Ammon's horn (tissue), 1 donor: ENCODE measurements at places on chromosomes 2 and 18.
A peak's percentile ranks its signal among the peaks of the same experiment; 100 is the strongest.

- no peak for DNase-seq
Observed at GRCh38 chr2:27721335-27721734, 50.2 kb upstream of the MRPL33 start.

GRCh38 chr2:105961599-105962146 lies 217.0 kb downstream of the NCK2 start:
- no peak for DNase-seq

DNA sequence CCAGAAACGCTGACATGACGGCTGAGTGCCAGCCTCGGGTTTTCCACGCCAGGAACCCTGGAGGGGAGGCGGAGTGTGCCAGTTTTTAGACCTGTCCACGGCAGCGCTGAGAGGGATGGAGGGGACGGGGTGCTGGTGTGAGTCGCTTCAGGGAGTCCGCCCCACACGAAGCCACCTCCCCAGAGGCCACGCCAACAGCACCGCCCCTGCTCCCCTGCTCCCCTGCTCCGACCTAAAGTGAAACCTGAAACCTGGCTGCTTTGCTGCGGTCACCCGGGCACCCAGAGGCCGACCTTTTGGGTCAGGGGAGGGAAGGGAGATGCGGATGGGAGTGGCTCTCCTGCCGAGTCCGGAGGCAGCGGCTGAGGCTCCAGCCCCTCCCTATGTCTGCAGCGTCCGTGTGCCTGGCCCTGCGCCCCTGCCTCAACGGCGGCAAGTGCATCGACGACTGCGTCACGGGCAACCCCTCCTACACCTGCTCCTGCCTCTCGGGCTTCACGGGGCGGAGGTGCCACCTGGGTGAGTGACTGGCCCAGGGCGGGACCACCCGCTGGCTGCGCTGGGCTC lies 38.1 kb downstream of the SNED1 start:
- no peak for DNase-seq

DNA sequence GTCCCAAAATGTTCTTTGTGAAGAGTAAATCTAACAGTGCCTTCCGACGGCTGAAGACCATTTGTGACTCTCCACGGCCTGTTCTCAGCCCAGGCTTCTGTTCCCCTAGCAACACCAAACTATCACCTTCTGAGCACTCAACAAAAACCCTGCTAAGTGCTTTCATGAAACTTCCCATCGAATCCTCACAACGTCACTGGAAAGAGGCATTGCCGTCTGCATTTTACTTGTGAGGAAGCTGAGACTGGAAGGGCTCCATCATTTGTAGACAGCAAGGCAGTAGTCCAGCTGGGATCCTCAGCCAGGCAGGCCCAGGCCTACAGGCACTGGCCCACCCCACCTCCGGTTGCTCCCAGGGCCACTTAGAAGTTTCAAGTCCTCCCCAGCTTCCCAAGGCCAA lies 97.8 kb upstream of the POU3F3 start:
- DNase-seq: no peak

GRCh38 chr2:219844401-219845091 lies 217.1 kb downstream of the SLC4A3 start:
- DNase-seq: no peak

GRCh38 chr18:74679006-74679678 lies 81.5 kb downstream of the ZNF407 start:
- no peak for DNase-seq

DNA sequence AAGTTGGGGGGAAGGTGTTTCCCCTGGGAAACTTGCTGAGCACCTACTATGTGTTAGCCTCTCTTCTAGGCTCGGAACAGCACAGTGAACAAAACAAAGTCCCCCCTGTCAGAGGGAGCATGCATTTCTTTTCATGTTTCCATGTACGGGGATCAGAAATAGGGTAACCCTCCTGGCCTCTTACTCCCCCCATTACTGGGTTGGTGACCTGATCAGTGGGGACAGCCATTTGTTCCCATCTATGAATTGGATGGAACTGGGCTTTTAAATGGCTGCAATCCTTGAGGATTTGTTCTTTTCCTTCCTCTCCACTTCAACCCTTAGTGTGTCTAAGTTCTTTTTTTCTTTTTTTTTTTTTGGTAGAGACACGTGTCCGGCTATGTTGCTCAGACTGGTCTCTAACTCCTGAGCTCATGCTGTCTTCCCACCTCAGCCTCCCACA lies 13.7 kb downstream of the NCL start:
- DNase-seq: no peak

DNA sequence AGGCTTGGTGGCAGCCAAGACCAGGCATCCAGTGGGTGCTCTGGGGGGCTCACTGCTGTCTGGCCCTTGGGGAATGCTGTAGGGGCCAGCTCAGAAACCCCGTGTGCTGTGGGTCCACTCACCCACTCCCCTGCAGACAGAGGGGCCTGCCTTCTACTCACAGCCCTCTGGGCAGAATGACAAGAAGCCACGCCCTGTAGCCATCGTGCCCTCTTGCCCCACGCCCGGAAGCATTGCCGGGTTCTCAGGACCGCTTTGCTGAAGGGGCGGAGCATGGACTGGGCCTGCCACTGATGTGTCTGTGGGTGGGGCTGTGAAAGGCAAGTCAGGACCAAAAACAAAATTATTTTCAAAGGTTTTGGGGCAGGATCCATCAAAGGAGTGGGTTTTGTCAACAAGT lies 27.8 kb downstream of the GLI2 start:
- DNase-seq: no peak

- peak; percentile 68 for DNase-seq
Observed at GRCh38 chr2:151922845-151923666, 94.8 kb upstream of the ARL5A start.

DNA sequence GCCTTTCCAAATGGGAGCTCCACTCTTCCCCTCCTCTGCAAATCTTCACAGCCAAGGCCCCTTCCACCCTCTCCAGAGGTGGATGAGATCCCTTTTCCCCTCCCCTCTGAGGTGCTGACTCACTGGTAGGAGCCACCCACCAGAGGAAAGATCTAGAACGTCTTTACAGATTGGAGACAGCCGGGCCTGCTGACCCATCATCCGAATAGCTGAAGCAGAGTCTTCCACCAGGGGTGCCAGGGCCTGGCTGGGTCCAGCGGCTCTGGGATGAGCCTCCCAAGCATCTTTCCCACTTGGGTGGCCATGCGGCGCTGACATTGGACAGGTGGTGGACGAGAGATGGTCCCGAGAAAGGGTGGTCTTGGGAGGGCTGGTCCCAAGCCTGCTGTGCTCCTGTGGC lies 9.0 kb downstream of the ERFE start:
- DNase-seq: no peak

DNA sequence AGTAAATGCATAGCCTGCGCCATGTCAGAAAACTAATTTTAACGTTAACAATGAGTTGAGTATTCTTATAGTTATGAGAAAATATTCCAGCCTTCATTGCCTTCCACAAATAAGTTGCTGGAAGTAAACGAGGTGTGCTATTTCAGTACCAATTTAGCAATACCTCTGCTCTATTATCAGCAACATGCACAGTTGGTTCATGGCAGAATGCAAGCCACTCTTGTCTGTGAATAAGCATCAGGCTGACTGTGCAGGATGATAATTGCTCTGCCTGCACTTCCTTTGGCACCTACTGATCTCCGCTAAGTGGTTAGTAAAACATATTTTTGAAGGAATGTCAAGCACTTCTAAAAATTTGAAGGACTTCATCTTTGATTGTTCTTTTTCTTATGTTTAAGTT lies 261.9 kb upstream of the SIX3 start:
- DNase-seq: peak; percentile 28

GRCh38 chr18:44729631-44730101 lies 49.0 kb downstream of the SETBP1 start:
- DNase-seq: no peak
